ENCODE measurements at places on chromosomes 7 and 10.

DNA sequence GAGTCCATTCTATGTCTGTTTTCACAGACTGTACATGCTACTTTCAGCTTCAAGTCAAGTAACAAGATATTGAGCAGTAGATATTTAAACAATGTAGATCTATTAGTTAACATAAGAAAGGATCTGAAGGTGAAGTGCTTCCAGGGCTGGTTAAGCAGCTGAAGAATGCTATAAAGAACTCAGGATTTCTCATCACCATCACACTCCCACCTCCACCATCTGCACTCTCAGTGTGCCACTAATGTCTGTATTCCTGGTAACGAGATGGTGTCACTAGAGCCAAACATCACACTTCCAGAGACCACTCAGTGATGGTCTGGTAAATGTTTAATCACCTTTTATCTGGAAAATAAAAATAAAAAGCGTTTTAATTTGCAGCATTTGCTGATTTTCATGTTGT, 224.0 kb upstream of the FERD3L start:
- no peak for DNase-seq

- DNase-seq, result peak; percentile 43
Measured at GRCh38 chr7:88759230-88760135, at the start of gene ZNF804B. Gene ZNF804B (plus strand): TSS chr7:88759700. CDS start chr7:88759977, 277 bp downstream.

DNA sequence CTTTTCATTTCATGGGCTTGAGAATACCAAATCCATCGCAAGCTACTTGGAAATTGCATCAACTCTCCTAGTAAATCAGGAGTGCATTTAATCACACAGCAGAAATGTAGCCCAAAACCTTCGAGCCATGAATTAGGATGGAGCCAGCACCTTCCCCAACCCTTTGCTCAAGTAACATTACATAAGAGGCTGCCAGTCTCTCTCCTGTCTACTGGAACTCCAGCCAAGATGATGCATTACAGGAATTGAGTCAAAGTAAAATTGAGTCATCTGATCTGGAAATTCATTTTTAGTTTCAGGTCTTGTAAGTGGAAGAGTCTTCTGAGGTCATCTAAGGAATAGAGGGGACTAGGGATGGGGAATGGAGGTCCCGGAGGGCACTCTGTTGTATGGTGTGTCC, 69.7 kb upstream of the FHIP2A start:
- no peak for DNase-seq

- DNase-seq, result no peak
Measured at GRCh38 chr7:139654276-139655181, 123.3 kb downstream of the HIPK2 start.

DNA sequence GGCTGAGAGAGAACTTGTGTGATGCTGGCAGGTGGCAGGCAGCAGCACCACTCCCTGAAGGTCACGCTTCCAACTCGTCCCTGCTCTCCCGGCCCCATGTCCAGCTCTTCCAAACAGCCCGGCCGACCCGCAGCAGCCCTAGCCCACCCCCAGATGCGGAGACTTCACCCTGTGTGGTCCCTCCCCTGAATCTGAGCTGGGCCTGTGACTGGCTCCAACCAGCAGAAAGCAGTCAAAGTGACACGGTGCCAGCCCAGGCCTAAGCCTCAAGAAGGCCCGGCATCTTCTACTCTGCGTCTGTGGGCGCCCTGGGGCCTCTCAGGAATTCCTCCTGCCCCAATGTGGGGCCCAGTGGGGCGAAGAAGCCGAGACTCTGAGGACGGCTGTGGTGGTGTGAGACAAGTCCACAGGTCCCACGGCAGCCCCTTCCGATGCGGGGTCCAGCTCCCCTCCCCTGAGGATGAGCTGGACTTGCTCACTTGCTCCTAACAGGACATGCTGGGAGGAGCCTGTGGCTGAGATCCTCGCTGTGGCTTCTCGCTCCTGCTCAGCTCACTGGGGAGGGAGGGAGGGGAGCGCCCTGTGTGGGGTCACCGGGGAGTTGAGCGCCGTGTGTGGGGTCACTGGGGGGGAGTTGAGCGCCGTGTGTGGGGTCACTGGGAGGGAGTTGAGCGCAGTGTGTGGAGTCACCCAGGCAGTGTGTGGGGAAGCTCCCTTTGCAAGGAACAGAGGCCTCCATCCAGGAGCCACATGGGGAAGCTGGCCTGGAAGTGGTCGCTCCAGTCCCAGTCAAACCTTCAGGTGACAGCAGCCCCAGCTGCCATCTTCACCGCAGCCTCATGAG, 9.5 kb downstream of the STK32C start:
- no peak for DNase-seq

DNA sequence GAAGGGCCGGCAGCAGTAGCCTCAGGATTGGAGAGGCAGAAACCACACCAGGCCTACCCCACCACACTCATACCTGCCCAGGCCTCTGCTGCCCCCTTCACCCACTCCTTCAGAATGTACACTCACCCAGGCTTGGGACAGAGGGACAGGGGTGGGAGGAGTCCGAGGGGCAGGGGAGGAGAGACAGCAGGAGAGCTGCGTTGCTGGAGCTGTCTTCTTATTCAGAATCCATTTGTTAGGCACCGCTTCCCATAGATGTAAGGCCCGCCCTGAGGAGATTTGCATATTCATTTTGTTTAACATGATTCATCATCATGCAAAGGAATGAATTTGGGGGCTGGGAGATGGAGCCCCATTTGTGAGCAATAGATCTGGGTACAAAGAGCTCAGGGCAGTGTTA, 156.7 kb downstream of the CDH23 start:
- no peak for DNase-seq

DNA sequence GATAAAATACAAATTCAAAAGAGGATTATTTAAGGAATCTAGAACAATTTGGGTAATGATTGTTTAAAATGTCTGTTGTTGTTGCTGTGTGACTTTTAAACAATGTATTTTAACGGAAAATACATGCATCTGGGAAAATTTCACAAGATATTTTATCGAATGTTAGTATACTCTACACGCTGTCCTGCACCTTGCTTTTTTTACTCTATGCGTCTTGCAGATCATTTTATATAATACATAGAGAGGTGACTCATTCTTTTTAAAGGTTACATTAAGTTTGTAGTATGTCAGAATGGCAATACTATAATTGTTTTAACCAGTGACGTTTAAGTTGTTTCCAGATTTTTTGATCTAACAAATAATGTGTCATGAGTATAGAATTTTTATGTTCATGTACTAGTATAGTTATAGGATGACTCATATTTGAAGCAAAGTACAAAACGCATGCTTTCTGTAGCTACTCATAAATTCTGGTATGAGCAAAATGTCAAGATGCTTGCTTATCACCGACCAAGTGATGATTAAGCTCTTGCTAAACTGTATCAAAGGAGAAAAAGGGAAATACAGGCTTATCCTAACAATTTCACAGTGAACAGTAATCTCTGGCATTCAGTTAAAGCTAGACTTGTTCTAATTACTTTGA, 4.9 kb downstream of the DKK1 start:
- DNase-seq, result no peak

- DNase-seq, result peak; percentile 59
Measured at GRCh38 chr7:112414855-112415490, 35.3 kb upstream of the IFRD1 start.

GRCh38 chr7:100679927-100680575, 6.5 kb downstream of the GNB2 start:
- DNase-seq, result no peak

DNA sequence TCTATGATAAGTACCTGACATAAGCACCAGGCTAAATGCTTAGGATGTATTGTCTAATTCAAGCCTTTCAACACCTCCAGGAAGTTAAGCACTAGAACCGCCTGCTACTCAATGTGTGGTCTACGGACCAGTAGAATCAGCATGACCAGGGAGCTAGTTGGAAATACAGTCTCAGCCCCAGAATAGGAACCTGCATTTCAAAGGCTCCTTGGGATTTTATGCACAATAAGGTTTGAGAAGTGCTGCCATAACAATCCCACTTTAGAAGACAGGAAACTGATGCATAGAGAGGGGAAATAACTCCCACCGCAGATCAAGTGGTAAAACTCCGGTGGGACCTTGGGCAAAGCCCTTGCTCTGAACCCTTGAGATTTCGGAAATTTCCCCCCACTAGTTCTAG, 8.8 kb upstream of the DUSP5 start:
- DNase-seq, result no peak

GRCh38 chr10:49011756-49012155, 72.1 kb upstream of the LRRC18 start:
- no peak for DNase-seq

GRCh38 chr10:114915294-114915693, 22.7 kb upstream of the TRUB1 start:
- DNase-seq, result no peak

DNA sequence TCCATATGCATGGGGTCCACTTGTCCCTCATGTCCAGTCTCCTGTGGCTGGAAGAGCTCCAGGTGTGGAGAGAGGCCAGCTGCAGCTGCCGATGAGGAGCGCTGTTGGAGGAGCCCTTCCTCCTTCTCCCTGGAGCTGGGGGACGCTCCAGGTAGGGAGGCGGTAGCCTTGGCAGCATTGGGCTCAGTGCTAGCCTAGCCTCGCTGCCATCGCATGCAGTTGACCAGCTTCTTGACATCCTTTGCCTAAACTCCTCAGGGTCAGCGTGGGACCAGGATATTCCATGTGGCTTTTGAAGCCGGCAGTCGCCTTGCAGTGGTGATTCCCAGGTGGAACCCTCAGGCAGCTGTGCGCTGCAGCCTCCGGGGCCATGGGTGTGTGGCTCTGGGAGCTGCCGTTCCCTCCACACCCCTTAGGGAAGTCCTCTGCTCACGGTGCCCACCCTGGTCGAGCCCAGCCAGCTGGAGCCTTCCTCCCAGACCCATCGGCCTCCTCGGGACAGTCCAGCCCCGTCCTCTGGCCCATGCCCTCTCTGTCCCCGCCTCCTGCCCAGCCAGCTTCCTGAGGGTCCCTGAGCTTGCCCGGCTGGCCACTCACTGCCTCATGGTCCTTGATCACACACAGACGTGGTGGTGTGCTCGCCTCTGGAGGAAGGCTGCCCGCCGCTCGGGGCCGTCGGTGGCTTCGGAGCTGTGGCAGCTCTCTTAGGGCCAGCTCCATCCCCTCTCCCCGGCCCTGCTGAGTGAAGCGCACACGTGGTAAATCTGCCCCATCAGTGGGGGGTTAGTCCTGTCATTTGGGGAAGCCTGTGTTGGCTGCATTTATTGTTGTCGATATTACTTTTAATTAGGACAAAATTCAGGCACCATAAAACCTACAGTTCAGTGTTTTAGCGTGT, 21.2 kb downstream of the INPP5A start:
- no peak for DNase-seq

GRCh38 chr7:80183351-80183750, 48.7 kb downstream of the GNAI1 start:
- no peak for DNase-seq

- DNase-seq, result peak; percentile 59
Measured at GRCh38 chr10:114631666-114632417, 26.2 kb downstream of the ABLIM1 start.

DNA sequence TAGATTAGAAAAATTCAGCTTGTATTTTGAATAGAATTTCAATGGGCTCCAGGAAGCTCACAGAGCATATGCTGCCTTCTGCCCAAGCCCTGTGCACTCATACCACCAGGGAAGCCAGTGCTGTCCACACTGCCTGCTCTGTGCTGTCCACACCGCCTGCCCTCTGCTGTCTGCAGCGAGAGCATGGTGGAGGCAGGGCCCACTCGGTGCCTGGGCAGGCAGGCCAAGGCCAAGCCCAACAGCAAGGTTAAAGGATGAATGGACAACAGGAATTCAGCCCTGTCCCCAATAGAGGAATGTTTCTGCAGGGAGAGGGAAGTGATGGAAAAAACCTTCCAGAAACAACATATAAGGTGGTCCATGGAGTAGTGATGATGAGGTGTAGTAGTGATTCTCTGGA, 146.8 kb downstream of the GFRA1 start:
- no peak for DNase-seq

GRCh38 chr10:34655286-34656170, 159.6 kb downstream of the PARD3 start:
- peak; percentile 23 for DNase-seq

- DNase-seq, result no peak
Measured at GRCh38 chr10:8037199-8037801, 17.2 kb upstream of the GATA3 start.

DNA sequence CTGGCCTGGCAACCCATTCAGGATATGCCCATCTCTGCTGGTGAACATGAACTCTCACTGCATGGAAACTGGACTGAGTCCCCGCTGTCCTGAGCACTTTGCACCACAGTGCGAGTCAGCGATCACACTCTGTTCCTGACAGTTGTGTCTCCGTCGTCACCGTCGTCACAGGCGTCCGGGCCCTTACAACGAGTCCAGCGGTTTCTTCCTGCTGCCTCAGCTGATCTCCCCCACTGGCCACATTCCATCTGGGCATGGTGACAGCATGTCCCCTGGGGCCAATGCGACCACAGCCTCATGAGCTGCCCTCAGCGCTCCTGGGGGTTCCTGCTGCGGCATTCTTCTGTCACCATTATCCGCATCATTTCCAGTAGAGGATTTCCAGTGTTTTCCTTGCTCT, 76.8 kb upstream of the KLF6 start:
- no peak for DNase-seq

DNA sequence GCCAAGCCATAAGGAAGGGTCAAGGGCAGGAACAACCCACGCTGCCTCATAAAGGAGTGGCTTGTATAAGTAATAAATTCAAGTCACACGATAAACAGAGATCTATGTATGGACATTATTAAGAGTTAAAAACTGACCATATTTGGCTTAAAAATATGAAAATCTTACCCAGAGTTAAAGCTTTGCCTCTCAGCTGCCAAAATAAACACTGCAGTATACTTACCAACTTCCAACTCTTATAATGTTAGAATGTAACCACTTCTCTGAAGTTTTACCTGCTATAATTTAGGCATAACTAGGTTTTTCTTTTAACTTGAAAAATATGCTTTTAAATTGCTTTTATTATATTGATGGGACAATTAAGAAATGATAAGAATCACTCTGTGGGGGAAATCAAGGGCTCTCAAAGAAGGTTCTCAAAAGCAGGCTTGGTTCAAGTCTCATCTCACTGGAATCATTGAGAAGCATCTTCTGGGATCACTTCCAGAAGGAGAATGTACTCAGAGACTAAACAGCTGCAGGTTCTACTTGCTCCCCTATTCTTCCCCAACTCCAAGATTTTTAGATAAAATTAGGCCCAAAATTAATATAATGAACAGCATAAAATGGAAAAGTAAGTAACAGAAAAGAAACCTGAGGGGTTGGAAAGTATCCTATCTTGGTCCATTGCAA, 16.1 kb upstream of the CAV2 start:
- no peak for DNase-seq

DNA sequence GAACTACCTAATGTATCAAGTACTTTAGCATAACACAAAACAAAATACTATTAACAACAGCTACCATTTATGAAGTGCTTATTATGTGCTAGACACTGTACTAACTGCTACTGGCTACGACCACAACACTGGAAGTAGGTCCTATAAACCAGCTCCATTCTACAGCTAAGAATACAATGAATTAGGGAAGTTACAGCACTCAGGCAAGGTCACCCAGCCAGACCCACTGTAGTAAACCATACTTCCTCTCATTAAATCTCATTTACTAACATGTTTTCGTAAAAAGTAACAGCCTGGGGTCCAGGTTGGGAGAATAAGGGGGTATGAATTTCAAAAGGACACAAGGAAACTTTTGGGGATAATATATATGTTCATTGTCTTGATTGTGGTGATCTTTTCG, 25.4 kb downstream of the NAPEPLD start:
- no peak for DNase-seq

Data from HEK293T (cell line).